Heart right ventricle (tissue), 16 donors: ENCODE measurements at places on chromosomes 5 and 9. TPM values are rescaled to one million over a fixed set of nuclear protein-coding genes. Genes with fewer than 3 reads are reported as not detected.

The GABRA1 gene
- polyA plus RNA-seq = not detected

The OTULINL gene
- 1.0 TPM for polyA plus RNA-seq

DNA sequence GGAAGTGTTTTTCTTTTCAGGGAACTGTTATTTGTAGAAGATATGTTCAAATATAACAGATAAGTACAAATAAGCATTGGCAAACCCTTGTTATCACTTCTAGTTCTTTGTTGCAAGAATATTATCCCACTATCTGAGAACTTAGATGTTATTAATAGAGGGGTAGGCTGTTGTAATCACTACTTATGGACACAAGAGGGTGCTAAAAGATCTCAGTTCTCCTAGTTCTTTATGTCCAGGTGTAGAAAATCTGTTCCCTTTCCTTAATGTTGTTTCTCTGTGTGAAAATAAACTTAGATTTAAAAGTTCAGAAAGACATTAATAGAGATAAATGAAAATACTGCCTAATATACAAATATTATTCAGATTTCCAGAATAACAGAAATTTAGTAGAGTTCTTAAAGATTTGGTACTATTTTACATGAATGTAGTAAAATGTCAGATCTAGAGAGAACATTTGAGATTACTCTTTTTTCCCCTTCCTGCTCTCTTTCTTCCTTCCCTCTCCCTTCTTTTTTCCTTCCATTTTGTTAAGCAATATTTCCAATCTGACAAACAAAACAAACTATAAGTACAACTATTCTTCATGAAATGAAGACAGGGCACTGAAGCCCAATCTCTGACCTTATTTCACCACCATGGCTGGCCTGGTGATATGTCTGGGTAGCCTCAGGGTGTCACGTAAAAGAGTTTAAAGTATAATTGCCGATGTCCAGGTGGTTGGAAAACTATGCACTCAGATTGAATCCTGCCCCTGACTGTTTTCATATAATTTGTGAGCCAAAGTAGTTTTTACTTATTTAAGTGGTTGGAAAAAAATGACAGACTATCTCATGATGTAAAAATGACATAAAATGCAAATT lies 43.6 kb upstream of the C5orf46 start:
- DNase-seq = no peak

DNA sequence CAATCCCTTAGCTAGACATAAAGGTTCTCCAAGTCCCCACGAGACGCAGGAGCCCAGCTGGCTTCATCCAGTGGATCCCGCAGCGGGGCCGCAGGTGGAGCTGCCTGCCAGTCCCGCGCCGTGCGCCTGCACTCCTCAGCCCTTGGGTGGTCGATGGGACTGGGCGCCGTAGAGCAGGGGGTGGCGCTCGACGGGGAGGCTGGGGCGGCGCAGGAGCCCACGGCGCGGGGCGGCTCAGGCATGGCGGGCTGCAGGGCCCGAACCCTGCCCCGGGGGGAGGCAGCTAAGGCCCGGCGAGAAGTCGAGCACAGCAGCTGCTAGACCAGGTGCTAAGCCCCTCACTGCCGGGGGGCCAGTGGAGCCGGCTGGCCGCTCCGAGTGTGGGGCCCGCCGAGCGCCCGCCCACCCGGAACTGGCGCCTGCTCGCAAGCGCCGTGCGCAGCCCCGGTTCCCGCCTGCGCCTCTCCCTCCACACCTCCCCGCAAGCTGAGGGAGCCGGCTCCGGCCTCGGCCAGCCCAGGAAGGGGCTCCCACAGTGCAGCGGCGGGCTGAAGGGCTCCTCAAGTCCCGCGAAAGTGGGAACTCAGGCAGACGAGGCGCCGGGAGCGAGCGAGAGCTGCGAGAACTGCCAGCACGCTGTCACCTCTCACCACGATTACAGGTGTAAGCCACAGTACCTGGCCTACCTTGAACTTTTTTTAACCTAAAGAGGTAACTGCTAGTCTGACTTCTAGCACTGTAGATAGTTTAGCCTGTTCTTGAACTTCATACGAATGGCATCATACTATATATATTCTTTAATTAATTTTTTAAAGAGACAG lies 35.5 kb downstream of the PTGS1 start:
- no peak for DNase-seq

The CNTNAP3 gene
- 3.2 TPM for polyA plus RNA-seq

GRCh38 chr5:141680751-141681201 lies 1.3 kb downstream of the ARAP3 start:
- peak; percentile 68 for DNase-seq

DNA sequence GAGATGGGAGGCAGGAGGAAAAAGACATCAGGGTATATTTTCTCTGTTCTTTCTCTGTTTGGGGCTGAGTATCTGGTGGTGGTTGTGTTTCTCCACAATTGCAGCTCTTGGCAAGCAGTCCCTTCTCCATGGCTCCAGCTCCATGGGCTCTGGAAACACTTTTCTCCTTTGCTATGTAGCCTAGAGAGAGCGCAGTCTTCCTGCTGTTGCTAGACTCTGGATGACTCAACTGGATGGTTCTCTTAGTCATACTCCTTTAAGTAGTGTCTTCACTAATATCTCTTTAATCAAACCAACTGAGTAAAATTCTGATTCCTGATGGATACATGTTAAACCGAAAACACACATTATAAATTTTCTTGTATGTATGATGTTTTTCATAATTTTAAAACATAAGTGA lies 3.3 kb upstream of the PLGRKT start:
- DNase-seq = no peak

GRCh38 chr9:88177371-88177770 lies 39.1 kb upstream of the SPATA31C2 start:
- DNase-seq = no peak

- no peak for DNase-seq
Measured at GRCh38 chr9:14372437-14373335, 58.7 kb upstream of the NFIB start.

DNA sequence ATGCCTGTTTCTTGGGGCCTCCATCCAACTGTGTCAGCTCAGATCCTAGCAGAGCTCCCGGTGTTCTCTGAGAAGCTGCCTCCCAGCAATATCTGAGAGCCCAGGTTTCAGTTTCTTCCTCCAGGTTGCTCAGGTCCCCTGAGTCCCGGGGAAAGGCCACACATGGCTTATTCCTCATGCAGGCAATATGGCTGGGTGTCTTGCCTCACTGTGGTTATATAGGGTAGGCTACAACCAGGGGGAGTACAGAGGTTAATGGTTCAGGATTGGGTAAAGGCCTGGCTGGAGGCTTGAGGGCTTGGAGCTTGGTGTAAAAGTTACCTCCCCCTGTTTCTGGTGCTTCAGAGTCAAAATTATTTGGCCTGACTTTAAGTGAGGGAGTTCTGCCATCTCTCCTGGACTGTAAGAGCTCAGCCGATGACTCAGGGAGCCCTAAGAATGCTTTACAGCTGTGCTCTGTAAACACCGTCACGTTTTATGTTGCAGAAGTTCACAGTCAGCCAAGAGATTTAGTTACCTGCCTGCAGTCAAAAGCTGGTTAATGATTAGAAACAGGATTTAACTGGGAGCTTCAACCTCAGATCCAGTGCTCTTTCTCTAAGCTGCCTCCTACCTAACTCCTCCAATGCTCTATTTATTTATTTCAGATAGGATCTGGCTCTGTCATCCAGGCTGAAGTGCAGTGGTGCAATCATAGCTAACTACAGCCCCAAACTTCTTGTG lies 24.3 kb upstream of the UBAP2 start:
- no peak for DNase-seq

DNA sequence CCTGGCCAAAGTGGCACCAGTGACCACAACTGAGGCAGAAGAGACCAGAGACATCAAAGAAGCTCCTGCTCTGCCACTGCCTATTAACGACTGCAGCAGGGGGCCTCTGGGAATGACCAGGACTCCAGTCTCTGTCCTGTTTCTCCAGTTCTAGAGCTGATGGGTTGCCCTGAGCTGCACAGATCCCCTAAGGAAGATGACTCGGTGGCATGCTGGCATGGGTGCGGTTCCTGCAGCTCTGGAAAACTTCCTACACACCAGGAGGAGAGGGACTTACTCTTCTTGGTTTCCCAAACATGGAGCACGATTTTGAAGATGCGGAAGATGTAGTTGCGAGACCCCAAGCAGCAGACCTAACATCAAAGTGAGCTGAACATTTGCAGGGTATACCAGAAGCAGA lies 2.7 kb downstream of the SLIT3 start:
- DNase-seq = no peak

DNA sequence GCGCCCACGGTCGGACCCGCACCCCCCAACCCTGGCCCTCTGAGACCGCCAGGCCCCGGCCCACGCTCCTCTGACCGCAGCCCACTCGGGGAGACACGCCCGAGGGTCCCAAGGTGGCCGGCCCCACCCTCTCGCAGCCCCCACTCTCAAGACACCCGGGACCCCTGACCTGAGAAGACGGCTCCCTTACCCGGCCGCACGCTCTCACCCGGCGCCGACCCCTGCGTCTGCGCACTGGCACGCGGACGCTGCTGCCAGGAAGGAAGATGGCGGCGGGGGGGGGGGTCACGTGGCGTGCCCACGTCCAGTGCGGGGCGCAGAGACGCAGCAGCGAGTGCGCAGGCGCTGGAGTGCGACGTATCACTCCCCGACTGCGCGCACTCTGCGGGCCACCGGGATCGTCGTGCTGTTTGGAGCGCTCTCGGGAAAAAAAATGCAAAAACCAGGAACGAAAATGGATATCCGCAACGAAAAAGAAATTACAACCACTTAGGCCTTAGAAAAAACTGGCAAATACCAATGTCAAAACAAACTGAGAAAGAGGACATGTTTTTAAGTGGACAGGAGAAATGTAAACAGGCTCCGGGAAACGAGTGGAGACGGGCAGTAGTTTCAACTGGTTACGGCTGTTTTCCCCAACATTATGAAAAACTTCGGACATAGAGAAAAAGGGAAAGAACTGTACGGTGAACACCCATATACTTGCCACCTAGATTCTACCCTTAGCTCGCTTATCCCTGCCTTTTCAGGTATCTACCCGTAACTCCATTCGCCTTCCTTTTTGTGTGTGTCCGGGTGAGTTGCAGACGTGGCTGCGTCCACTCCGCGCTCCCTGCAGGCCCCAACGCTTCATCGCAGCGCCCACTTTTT lies at the start of gene MRPL36:
Gene MRPL36, minus strand, starts transcription at position 236 of the 870 bp plus-strand sequence. CDS start 902 bp downstream, outside the sequence.
- DNase-seq = peak; percentile 96

The GPR151 gene
- not detected for polyA plus RNA-seq

DNA sequence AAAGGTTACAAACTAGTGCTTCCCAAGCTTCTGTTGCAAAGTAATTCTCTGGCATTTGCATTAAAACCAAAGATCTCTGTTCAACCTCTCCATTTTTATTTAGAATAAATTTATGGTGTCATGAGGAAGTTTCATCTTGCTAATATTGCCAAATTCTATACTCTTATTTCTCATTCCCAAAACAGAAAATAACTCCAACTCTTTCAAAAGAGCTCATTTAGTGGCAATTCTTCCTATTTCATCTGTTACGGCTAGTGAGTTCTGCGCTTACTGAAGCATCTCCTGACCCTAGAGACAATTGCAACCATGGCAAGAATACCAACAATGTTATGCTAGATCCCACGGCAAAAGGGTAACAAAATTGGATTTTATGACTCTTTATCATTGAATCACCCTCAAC lies 97.0 kb downstream of the HINT1 start:
- no peak for DNase-seq
